ENCODE measurements at places on chromosomes 16 and 17.

DNA sequence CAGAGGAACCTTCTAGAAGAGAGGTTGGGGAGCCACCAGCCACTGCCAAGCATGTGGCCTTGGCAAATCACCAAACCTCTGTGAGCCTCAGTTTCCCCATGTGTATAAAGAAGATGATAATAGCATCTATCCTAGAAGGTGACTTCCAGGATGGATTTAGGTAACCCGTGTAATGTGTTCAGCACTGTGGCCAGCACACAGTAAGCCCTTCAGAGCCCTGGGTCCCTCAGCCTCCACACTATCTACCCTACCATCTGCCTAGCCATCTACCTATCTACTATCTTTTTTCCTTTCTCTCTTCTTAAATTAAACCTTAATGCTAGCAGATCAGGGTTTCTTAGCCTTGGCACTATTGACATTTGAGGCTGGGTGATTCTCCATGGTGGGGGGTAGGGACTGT is 33.0 kb downstream of the TEKT5 start:
- no peak for DNase-seq

DNA sequence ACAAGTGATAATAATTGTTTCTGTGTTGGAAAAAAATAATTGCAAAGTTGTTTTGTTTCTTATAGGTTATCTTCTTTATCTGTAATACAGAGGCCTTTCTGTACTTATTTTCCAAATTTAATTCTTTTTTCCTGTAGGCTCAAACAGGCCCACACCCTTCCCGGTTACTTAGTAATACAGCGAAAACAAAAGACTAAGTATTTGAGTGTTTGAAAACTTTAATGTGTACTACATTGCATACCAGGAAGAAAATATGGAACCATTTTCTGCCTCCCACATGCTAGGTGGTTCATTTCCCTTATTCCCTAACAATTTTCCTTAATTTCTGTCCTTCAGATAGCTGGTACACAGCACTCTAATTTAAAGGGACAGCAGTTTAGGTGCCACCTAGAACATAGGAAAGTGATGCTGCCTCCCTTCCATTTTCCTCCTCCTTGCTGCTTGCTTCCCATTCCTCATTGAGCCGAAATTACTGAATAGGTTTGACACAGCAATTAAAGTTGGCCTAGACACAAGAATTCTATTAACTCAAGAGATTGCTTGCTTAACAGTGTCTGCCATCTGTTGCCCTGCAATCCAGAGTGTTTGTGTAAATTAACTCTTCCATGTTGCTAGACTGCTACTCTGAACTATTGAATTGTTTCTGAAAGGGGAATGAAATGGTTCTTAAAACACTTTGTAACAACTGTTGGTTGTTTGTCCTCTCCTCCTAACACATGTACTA is 24.2 kb downstream of the CYB5B start:
- no peak for DNase-seq

GRCh38 chr17:50346313-50347116 is 589 bp downstream of the XYLT2 start:
- no peak for DNase-seq

GRCh38 chr16:10828851-10829366 is 10.3 kb upstream of the TVP23A start:
- no peak for DNase-seq

DNA sequence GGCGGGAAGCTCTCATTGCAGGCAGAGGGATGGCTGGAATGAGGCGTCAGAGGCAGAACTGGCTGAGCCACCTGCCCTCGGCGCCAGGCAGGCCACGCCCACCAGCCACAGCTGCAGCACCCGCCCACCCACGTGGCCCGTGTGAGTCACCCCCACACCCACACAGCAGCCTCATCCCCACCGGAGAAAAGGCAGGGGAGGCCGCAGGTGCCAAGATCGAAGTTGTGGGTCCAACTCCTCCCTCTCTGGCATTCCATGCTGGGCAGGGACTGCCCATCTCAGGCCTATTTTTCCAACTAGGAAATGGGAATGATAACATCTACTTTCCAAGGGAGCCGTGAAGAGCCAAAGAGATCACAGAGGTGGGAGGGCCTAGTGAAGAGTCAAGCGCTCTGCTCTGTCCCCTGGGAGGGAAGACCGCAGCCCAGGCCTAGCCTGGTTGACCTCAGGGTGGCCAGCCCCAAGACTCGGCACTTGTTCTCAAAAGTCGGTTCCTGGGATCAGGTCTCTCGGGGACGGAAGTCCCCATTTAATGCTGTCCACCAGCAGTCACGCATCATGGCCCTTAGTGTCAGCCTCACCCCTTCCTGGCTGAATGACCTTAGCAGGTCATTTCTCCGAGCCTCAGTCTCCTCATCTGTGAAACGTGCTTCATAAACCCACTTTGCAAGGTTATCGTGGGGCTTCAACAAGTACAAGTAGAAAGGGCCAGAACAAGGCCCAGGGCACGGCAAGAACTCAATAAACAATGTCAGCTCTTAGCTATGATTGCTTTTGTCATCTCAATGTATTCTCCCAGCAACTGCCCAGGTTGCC is at the start of gene TRPV3:
Gene TRPV3, minus strand, starts transcription at position 45 of the 816 bp plus-strand sequence. CDS start 2,962 bp downstream, outside the sequence.
- peak; percentile 33 for DNase-seq

DNA sequence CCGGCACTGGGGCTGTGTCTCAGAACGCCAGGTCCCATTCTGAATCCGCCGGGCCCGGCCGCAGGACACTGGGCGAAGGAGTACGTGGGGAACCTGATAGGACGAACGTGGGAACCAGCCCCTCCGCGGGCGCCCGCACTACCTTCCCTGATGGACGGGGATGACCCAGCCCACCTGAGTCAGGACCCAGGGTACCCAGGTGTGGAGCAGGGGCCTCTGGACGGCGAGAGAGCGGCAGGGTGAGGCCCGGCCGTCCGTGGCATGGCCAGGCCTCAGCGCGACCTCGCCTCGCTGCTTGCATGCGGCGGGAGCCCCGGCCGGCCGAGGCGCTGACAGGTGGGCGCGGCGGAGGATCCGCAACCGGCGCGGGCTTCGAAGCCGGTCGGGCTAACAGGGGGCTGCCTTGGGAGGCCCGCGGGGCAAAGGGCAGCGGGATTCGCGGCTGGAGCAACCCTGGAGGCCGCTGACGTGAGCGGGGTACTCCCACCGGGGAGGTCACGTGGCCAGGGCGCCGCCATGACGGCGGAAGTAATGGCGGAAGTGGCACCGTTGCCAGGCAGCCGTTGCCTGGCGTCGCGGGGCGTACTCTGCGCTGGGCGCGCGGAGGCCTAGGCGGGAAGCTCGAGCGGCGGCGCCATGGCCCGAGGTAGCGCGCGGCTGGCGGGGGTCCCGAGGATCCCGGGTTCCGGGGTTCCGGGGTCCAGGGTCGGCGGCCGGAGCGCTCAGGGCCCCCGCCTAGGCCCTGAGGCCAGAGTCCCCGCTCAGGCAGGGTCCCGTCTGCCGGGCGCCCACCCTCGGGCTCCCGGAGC is at the start of gene WDR90:
Gene WDR90, plus strand, starts transcription at position 585 of the 809 bp plus-strand sequence. Its CDS starts 52 bp downstream, at position 637.
- DNase-seq = peak; percentile 82

DNA sequence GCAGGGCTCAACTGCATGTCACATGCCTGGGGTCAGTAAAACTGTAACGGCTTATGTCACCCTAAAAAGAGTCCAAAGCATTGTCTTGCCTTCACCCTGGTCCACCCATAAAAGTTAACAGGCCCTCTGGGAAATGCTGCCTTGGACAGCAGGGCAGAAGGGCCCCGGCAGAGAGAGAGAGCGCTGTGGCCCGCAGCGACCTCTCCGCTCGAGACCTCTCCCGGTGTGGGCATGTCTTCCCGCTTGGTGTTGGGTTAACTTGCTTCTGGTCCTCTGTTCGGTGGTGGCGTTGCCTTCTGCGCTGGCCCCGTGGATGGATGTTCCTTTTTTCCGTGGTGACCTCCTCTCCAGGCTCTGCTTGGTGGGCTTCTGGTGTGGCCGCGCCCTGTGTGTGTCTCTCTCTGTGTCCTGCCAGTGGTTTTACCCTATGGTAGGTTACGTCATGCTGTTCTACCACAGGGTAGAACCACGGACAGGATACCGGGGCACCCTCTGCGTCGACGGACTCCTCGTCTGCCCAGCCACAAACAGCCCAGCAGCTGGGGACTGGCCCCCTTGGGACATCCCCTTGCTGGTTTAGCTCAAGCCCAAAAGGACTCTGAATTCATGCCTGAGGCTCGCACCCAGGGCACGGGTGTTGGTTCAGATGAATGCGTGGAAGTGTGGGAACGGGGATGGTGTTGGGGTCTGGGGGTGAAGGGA is 18.3 kb upstream of the CLEC18A start:
- DNase-seq = no peak

GRCh38 chr16:78249832-78250231 is 150.4 kb downstream of the WWOX start:
- DNase-seq = no peak

DNA sequence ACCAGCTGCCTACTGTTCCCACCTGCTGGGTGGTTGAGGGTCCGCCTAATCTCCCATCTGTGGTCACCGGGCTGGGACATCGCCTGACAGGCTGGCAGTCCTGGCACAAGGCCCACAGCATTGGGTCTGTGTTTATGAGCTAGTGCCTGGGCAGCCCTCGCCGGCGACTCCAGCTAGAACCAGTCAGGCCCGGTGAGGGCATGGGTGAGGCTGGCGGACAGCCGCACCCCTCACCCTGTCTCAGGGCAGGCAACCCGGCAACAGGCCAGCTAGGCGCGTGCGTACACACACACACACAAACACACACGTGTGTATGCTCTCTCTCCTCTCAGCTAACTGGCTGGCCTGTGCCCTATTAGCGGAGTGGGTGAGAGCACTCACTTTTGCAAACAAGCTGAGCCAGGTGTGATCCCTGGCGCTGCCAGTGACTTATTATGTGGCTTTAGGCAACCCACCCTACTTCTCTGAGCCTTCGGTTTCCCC is 10.4 kb downstream of the HSD11B2 start:
- DNase-seq = no peak

- no peak for DNase-seq
Observed at GRCh38 chr16:75236232-75236631, 15.2 kb downstream of the BCAR1 start.

GRCh38 chr17:82729479-82730260 is 5.7 kb upstream of the FN3K start:
- DNase-seq = no peak

DNA sequence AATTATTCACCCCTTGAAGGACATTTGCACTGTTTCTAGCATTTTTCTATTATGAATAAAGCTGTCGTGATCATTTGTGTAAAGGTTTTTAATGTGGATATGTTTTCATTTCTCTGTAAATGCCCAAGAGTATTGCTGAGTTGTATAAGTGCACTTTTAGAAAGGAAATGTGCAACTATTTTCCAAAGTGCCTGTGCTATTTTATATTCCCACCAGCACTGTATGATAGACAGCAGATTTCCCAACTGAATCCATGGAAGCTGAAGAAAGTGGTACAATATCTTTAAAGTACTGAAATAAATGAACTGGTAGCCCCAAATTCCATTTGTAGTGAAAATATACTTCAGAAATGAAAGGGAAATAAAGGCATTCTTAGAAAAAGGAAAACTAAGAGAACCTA is 238.4 kb downstream of the BCAS3 start:
- DNase-seq = no peak

- no peak for DNase-seq
Observed at GRCh38 chr17:30351735-30352134, 17.9 kb upstream of the TMIGD1 start.

DNA sequence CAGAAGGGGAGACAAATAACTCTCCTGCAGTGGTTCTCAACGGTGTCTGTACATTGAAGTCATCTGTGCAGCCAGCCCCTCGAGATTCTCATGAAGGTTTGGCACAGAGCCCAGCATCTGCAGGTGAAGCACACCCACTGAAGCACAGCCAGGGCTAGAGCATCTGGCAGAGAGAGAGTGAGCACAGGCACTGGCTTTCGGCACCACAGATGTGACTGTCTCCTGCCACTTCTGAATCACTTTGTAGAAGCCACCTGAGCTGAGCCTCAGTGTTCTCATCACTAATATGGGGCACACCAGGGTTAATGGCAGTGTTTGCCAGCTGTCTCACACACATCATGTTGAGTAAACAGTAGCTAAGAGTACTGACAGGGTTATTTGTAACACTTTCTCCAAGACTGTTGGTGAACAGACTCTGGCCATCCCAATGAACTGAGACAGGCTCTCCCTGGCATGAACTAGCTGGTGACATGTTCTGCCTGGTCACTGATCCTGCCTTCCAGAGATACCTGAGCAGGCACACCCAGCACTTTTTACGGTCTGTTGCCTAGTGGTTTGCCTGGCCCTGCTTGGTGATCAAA is 10.9 kb downstream of the HSPB9 start:
- peak; percentile 26 for DNase-seq

GRCh38 chr16:1094124-1094479 is 1.9 kb downstream of the C1QTNF8 start:
- DNase-seq = no peak

GRCh38 chr17:2070241-2071023 is 15.5 kb downstream of the HIC1 start:
- peak; percentile 87 for DNase-seq

- DNase-seq = no peak
Observed at GRCh38 chr17:62572888-62573401, 54.5 kb upstream of the MRC2 start.

DNA sequence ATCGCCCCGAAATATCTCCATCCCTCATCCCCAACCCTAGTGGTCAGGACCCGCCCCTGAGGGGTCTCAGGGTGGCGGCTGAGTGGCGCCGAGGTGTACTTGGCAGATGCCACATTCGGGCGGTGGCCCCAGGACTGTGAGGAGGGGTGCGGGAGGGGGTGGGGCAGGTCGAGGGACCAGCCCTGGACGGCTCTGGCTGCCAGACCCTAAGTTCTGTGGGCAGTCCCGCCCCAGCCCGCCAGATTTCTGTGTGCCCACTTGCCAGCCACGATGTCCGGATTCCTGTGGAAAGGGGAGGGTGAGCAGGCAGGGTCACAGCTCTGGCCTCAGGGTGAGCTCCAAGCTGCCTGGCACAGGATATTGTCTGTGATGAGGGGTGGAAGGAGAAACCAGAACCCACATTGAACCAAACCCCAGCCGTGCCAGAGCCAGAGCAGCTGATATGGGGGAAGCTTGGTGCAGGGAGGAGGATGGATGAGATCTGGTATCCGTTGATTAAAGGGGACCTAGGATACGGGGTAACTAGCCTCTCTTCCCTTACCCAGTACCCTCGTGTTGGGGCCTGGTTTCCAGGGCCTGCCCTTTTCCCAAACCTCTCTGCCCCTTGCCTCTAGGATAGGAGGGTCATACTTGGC is 1.1 kb upstream of the CHAD start:
- no peak for DNase-seq

DNA sequence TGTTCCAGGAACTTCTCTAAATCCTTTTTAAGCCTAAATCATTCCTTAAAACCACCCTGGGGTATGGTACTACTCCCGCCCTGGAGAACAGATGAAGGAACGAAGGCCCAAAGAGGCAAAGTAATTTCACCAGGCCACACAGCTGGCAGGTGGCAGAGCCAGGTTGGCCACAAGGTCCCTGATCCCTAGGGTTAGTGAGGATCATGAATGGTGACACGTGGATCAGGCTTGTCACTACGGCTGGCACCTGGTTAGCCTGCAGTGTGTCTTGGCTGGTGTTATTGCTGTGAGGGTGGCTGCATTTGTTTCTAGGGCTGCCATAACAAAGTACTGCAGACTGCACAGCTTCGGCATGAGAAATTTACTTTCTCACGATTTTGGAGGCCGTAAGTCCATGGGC is 26.0 kb upstream of the ZNF423 start:
- no peak for DNase-seq

- DNase-seq = no peak
Observed at GRCh38 chr17:1729966-1730325, 5.4 kb downstream of the WDR81 start.

GRCh38 chr16:31478956-31479355 is 4.0 kb upstream of the SLC5A2 start:
- DNase-seq = no peak
